Epithelial cell of proximal tubule (primary cell): ENCODE measurements at places on chromosomes 6 and 20. TPM values are rescaled to one million over a fixed set of nuclear protein-coding genes. Genes with fewer than 3 reads are reported as not detected.
A peak's percentile ranks its signal among the peaks of the same experiment; 100 is the strongest.

RIPOR3 gene
- 0.29 and 1.8 TPM in 2 replicates for total RNA-seq

RRBP1 gene
- 73.1 and 77.5 TPM in 2 replicates for total RNA-seq

TDP2 gene
- total RNA-seq, result 22.3 and 31.2 TPM in 2 replicates

OTOR gene
- total RNA-seq, result not detected in 2 replicates

L3MBTL1 gene
- 3.5 and 5.2 TPM in 2 replicates for total RNA-seq

DNA sequence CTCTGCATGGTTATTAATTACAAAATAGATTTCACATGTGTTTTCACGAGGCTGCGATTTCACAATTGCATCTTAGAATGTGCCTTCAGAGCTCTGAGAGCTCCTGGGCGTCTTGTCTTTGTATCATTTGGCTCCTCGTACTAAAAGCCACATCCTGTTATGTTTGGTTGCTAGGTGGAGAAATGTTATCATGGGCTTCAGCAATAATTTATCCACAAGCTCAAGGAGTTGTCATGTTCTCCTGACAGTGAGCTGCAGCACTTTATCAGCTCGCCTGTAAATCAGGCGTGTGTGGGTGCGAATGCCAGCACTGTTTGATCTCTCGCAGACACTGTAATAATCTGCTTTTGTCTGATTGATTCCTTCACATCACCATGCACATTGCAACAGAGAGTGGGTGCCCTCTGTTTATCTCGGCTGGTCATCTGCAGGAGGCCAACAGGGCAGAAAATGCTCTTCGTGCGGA, 218.6 kb upstream of the ZFP64 start:
- peak; percentile 18 for DNase-seq

- no peak for DNase-seq
These were observed 40.9 kb upstream of the PKIB start for GRCh38 chr6:122569230-122569771.

DNA sequence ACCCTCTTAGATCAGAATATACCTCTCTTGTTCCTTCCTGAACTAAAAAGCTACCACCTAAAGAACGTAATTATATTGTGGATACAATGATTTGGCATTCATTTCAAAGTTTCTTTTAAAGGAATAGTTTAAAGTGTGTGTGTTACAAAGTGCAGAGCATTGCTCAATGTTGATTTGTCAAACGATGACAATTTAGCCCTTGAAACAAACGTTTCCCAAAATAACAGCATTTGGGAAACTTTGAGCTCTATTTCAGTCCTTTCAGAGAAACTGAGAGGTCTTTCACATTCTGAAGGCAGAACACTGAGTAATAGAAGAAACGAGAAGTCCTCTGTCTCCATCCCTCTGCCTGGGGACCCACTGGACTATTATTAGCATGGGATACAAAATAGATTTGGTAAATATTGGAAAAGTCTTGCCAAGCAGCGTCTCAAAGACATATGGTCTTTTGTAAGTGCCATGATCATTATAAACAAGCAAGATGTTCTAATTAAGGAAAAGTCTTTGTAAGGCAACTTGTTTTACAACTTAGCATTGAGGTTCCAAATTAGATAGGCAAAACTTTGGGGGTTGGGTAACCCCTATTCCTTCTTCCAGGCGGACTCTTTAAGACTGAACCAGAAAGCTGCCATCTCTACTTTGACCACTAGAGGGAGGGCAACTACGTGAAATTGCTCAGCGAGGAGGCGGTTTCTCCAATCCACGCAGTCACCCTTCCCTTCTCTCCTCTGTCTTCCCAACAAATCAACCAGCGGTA, 208.8 kb downstream of the RNF144B start:
- peak; percentile 25 for DNase-seq

DNA sequence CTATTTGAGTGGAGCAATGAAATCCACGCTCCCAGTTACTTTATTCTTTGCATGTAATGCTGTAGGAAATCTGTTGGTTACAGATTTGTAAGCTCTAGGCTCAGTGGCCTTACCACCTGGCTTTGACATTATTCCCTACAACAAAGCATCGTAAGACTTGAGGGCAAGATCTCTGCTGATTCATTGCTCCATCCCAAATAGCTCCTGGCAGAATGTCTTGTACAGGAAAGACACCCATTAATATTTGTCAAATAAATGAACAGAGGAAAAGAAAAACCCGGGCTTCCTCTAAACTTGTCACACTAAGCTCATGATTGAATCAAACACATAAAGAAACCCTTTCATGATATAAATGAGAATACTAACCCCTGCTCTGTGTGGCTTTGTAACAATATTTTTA, 357.5 kb upstream of the RNF217 start:
- no peak for DNase-seq

DNA sequence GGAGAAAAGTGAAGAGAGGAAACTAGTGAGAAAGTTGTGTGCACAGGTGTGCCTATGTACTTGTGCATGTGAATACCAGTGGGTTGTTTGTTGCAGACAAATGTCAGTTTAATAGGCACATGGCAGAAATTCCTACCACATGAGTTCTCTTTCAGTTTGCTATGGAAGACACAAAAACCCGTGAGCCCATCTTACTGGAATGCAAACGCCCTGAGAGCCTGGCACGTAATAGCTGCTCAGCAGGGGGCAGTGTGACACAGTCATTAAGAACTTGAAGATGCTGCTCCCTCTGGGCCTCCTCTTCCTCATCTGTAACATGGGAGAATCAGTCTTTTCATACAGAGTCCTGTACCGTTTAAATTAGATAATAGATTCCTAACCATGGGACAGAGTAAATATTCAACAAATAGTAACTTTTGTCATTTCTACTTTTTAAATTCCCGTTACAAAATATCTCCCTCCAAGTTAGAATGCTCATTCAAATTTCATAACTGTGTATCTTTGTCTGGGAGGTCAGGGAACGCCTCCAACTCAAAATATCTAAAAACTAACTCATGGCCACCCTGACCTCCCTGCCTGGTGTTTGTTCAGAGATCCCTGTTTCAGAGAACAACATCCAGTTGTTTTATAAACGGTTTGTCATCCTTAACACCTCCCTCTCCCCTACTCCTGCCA, 802.9 kb downstream of the MAFB start:
- DNase-seq, result peak; percentile 35

DNA sequence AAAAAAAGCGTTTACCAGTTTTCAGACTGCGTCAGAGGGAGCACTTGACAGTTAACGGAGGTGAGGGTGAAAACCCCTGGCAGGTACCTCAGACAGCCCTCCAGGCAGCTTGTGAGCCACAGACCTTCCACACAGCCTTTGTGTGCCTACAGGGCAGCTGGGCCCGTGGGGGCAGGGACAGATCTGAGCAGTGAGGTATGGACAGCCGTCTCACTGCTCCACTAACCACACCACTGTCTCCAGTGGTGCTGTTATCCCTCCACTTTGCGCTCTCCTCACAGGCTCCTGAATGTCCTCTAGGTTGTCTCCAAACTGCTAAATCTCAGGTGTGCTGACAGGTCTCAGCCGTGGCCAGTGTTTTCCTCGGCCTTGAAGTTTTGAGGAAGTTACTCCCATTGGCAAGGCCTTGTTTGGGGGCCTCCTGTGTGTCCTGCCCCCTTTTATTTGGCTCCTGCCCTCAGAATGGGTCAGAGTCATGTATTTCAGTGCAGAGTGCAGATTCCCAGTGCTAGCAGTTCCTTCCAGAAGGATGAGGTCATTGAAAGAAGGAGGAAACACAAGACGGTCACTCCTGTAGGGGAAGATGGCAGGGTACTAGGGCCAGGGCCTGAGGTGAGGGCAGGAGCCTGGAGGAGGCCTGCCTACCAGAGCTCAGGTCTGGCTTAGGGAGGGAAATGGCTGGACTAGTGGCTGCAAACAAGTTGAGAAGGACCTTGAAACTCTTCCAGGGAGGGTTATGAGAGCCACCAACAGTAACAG, 11.8 kb downstream of the GFRA4 start:
- no peak for DNase-seq

GRCh38 chr6:110351546-110351945, 6.6 kb downstream of the METTL24 start:
- DNase-seq, result no peak

GRCh38 chr20:33840759-33841435, 29.7 kb downstream of the CHMP4B start:
- DNase-seq, result no peak

- no peak for DNase-seq
These were observed 16.3 kb downstream of the PKIG start for GRCh38 chr20:44598423-44599305.

DNA sequence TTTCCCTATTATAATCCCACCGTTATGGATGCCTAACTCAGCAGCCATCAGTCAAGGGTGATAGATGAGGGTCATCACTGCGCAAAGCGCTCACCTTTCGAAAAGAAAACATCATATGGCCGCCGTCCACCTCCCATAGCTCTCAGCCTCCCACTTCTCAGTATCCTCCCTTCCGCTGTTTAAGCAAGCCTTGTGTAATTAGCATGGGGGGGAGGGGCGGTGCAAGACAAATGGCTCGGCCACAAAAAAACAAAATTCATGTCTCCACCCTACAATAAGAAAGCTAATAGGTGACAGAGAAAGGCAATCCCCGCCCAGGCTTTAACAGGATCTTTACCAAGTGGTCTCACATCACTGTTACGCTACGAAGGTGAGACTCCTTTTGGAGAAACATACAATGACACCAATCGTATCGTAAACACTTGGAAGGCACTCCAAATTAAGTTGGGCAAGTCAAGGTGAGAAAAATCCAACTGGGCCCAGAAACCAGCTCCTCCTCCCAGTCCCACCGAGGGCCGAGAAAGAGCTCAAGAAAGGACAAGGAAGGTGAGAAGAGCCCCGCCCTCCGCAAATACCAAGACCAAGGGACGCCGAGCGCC, 645 bp downstream of the DDX39B start:
- DNase-seq, result no peak

- DNase-seq, result no peak
These were observed 437.3 kb upstream of the HTR1E start for GRCh38 chr6:86500035-86500434.

DNA sequence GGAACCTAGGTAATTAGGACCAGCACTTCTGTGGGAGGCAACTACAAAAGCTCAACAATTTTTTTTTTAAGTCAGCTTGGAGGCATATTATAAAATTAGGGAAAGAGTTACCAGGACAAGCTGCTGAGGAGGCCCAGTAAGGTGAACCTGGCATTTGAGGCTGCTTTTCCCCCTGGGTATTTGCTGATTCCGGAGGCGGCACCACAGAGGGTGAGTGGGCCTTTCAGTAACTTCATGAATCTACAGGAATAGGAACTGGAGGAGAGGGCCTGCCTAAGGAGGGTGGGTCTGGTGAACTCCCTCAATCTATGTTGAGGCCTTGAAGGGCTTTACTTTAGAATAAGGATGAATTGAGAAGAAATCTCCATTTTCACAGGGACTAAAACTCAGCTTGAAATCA, 14.6 kb downstream of the TSPYL4 start:
- DNase-seq, result no peak

GRCh38 chr20:1712634-1713624, 55.4 kb upstream of the SIRPG start:
- no peak for DNase-seq

DNA sequence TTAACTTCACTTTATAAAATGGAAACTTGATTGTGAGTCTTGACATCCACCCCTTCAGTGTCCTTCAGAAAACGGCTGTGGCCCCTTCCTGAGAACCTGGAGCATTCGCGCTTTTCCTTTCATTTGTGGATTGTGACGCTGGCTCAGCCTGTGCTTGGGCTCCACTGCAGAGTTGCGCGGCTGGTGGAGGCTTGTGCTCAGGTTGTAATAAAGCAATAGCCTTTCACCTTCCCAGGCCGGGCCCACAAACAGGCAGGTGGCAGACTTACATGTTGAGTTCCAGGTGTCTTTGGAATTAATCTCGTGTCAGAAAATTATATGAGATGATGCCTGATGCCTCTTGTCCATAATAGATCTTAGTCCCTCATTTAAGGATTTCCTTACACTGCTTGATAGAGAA, 199.9 kb downstream of the CDH4 start:
- no peak for DNase-seq

DNA sequence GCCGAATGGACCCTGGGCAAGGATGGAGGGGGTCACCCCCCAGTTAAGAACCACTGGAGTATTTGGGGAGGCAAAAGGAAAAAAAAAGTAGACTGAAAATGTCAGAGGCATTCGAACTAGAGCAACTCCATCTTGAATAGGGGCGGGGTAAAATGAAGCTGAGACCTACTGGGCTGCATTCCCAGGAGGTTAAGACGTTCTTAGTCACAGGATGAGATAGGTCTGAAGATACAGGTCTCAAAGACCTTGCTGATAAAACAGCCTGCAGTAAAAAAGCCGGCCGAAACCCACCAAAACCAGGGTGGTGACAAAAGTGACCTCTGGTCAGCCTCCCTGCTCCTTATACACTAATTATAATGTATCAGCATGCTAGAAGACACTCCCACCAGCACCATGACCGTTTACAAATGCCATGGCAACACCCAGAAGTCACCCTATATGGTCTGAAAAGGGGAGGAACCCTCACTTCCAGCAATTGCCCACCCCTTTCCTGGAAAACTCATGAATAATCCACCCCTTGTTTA, 70.4 kb upstream of the KCNG1 start:
- no peak for DNase-seq
